ENCODE measurements at places on chromosomes 13 and 19.

DNA sequence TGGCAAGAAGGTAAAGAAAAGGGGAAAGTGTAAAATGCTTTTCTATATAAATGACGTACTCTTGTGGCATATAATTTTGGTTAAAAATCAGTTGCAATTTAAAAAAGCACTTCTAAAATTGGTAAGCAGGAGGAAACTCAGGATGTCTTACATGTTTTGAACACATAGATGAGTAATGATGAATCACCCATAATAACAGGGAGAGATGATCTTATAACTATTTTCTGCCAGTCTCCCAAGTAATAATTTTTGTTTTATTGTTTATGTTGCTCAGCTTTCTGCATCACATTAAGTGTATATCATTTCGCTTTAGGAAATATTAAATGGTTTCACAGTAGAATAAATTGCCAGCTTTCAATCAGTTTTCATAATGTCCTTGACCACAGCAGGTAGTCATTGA is 1430.7 kb upstream of the PCDH20 start:
- DNase-seq = no peak

DNA sequence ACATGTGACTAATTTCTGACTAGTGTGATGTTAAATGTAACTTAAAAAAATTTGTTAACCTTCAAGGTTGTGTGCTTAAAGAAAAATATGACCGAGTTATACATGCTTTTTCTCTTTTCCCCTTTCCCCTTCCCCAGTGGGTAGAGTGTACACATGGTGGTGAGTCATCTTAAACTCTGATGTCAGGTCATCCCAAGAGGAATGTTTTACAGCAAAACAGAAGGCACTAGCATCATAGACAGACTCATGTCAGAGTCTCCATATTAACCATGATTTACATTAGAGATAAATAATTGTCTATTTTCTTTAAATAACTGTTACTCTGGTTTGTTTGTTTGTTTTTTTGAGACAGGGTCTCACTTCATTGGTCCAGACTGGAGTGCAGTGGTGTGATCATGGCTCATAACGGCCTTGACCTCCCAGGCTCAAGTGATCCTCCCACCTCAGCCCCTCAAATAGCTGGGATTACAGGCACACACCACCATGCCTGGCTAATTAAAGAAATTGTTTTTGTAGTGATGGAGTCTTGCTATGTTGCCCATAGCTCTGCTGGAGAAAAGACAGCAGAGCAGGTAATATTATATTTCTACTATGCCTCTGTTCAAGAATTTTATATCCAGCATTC is 160.4 kb upstream of the PCDH9 start:
- no peak for DNase-seq

DNA sequence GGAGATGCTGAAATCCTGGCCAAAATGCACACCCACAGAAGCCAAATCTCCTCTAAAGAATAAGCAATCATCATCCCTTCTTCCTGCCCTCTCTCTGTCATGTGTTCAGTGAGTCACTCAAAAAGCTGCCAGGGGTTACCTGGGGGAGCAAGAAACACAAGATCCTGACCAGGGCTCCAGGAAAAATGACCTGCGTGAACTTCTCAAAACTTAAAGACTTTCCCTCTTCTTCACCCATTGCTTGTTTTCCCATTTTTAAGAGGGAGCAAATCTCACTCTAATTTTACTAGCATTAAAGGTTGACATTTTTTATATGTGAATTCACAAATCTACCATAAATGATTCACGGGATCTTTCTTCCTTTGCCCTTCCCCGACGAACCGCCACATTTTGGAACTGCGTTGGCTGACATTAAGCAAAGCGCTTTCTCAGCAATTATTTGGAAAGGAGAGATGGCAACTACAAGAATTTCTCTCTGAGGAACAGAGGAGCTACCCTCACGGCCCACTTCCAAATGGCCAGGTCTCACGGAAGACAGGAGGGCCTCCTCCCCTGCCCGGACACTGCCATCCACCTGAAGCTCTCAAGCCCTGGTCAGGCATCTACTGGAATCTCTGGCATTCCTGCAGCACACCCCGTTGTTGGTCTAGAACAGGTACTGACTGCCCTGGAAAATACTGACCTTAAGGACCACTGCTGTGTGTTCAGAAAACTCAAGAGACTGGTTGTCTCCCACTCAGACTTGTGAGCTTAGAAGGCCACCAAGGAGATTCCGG is 14.2 kb downstream of the TSHZ3 start:
- DNase-seq = no peak

GRCh38 chr13:29318741-29319140 is 276.7 kb downstream of the SLC7A1 start:
- no peak for DNase-seq

- no peak for DNase-seq
Measured at GRCh38 chr13:65763811-65764210, 1466.3 kb downstream of the PCDH9 start.

GRCh38 chr19:2282062-2282861 is at the start of gene PEAK3:
TSS of gene PEAK3 (minus strand) at chr19:2282175. CDS start at chr19:2280931, 1,244 bp downstream.
- DNase-seq = peak; percentile 73

DNA sequence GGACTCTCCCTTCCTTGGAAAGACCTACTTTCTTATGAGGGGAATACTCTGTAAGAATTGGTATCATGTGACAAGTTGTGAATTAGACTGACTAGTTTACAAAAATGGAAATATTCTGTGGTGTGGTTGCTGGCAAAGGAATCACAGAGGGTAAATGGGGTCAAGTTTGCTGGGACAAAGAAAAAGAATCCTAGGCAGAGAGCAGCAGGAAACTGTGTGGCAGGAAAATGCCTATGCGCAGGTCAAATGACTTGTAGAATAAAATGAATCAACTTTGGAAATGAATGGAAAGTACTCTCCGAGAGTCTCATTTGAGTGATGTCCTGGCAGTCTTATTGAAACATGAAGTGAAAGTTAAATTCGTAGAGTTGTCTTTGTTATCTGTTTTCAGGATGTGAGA is 1250.7 kb downstream of the UQCRFS1 start:
- no peak for DNase-seq

DNA sequence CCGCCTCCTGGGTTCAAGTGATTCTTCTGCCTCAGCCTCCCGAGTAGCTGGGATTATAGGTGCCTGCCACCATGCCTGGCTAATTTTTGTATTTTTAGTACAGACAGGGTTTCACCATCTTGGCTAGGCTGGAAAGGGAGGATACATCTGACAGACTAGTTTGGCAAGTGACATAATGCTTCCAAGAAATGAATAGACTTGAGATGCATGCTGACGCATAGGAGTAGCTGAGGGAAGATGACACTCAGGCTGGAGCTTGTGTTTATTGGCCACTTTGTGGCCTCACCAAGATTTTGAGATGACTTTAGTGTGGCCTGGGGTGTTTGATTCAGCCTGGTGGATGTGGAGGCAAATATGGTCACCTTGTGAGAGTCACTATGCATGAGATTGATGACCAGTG is 4.0 kb downstream of the ZNF586 start:
- no peak for DNase-seq

- DNase-seq = no peak
Measured at GRCh38 chr13:34223984-34224383, 406.0 kb downstream of the RFC3 start.

GRCh38 chr13:99384468-99384867 is 77.3 kb upstream of the GPR183 start:
- no peak for DNase-seq

- DNase-seq = no peak
Measured at GRCh38 chr13:52104624-52105023, 24.2 kb downstream of the NEK5 start.

DNA sequence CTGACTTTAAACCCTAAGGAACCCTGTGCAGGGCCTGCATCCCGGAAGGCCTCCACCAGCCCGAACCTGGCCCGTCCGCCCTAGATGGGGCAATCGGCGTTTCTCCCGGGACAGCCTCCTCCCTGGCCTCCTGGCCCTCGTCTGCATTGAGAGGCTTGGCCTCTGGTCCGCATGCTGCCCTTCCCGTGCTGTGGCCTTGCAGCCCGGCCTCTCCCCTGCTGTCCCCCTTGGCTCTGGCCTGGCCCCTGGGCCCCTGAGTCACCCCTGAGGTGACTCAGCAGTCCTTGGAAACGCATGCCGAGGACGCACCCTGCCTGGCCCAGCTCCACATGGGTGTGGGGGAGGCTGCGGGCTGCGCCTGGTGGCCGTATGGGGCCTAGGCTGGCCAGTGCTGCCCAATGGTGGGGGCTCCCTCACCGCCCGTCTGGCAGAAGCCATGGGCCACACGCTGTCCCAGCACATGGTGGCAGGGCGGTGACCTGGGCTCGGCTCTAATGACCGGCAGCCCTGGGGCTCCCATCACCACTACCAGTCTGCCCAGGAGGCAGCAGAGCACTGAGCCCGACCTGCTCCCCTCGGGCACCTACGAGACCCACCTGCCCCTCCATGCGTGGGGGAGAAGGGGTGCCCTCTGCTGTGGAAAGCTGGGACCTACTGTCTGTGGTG is 25.7 kb downstream of the SH3GL1 start:
- DNase-seq = no peak

DNA sequence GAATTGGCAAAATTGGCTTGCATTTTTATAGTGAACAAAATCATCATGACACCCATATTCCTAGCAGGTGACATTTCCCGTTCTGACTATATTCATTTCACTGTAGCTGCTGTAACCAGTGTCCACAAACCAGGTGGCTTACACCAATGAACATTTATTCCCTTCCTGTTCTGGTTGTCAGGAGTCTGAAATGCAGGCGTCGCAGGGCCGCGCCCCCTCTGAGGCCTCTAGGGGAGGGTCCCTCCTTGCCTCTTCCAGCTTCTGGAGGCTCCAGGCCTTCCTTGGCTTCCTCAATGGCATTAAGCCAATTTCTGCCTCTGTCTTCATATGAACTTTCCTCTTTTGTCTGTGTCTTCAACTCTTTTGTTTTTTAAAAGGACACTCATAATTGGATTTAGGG is 6.5 kb upstream of the RLN3 start:
- DNase-seq = no peak

- peak; percentile 7 for DNase-seq
Measured at GRCh38 chr13:21567714-21568113, 36.3 kb downstream of the MICU2 start.

DNA sequence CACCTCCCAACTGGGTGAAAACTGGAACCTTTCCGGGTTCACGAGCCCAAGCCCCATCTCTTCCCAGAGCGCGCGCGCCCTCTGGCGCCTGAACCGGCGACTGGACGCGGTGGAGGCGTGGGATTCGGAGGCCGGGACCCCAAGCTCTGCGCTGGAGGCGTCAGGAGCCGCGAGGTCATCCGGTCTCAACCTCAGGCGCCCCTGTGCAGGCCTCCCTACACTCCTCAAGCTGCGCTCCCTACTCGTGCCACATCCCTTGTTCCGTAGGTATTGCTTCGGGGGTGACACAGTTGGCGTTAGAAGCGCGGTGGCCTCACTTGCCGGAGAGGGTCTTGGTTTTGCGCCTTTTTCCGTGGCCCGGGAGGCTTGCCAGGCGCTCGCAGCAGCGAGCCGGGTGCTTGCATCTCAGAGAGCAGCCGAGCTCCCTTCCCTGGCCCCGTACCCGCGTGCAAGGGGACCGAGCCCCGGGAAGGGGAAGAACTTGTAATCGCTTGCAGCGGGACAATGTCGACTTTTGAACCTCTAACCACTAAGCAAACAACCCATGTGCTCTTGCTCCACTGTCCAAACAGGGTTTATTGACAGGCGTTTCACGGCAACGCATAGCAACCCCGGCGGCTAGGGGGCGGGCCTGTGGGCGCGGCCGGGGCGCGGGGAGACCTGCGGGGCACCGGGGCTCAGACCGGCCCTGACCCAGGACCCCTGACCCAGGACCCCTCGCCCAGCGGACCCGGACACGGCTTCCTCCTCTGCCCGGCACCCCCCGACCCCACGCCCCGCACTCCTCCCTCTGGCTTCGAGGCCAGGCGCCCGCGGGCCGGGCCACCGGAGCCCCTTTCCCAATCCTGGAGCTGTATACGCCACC is 8.5 kb downstream of the CDX2 start:
- DNase-seq = peak; percentile 83

DNA sequence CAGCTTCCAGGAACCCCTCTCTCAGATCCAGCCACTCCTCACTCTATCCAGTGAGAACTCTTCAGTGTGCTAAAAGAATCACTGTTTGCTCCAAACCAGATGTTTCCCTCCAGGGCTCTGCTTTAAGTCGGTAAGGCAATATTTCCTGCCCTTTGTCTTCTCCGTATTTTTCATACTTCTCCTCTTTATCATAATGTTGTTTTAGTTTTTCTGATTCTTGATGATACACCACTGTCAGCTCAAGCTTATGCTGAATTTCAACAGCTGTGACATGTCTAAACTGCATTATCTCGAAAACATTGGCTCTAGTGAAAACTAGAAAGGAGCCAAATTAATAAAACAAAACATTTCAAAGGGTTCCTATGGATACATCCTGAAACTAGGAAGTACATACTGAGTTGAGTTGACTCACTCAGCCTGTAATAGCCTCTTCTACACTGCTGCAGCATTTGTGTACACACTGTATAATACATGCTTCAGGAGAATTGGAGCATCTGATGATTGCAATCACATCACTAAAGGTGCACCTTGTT is 39.8 kb downstream of the GPR180 start:
- DNase-seq = no peak

DNA sequence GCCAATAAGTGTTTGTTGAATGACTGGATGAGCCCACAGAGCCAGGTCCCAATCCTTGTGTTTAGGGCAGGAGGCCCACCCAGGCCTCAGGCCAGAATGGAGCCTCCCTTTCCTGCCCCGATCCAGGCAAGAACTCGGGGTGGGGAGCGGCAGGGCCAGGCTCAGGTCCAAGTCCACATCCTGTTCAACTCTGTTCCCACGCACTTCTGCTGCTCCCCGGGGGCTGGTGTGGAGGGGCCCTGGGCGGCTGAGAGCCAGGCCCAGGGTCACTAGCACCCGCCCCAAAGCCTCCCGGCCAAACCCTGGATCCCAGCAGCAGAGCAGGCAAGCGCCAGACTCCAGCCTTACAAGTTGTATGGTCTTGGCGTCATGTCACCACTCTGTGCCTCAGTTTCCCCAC is 8.0 kb downstream of the ANGPTL8 start:
- DNase-seq = no peak

DNA sequence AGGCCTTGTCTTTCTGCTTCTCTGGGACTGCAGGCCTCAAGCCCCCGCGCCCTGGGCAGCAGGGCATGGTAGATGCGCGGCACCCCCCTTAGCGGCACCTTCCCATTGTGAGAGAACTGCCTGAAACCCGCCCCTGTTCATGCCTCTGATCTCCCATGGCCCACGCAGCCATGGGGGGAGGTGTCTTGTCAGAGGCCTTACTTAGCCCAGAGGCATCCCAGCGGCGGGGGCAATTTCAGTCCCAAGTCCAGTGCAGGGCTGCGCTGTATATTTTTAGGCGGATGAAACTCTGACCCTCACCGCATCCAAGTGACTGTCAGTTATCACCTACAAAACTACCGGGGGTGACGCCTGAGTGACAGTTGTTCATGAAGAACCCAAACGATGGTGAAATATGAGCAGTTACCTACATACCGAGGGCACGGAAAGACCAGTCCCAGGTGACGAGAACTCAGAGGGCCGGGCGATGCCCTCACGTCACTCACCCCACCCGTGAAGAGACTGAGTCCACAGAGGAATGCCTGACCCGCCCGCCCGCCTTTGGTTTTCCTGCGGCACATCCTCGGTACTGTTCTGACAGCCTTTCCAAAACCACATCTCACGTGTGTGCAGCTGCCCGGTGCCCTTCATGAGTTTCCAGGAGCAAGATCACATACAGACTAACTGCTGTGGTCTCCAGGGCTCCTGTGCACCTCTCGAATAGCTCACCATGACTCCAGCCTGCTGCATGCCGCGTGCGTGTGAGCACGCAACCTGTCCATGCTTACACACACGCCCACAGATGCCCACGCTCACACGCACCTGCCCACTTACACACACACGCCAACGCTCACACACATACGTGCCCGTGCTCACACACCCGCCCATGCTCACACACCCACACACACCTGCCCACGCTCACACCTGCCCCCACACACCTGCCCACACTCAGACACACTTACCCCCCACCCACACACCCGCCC is 14.4 kb downstream of the IL17D start:
- DNase-seq = no peak
